ENCODE measurements at places on chromosomes 7 and 10.

DNA sequence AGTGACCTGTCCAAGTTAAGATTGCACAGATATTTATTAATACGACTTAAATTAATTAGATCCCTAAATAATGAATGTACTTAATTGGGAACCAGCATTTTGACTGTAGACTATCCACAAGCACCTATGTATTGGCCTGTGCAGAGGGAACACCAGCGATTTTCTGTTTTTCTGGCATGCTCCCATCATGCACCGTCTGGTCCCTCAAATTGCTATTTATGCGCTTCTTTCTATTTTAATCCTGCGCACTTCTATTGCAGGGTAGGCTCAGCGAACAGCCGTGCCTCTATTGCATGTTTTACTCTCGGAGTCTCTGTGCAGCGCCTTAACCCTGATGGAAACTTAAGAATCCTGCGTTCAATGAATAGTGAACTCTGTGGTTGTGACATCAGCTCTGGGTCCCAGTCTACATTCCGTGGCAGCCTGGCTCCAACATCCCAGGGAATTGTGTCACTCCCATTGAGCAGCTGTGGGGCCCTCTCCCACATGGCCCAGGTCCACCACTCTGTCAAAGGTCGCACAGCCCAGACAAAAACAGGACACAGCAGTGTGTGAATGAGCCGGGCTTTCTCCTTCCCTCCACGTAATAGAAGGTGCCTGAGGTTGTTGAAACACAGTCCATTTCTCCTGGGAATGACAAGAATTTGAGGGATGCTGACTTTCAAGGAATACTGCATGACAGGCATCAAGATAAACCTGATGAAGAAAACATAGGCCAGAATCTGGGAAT lies 239.7 kb upstream of the KLF6 start:
- DNase-seq = no peak

GRCh38 chr10:97278491-97278989 lies 13.9 kb downstream of the ARHGAP19 start:
- DNase-seq = peak; percentile 60

GRCh38 chr10:44628921-44629320 lies 244.0 kb upstream of the CXCL12 start:
- no peak for DNase-seq

GRCh38 chr7:268991-269390 lies 21.0 kb upstream of the FOXL3 start:
- no peak for DNase-seq

GRCh38 chr10:22230158-22230833 lies 12.5 kb upstream of the EBLN1 start:
- DNase-seq = peak; percentile 60

- DNase-seq = no peak
These were observed 8.3 kb downstream of the FAM20C start for GRCh38 chr7:200704-201103.

DNA sequence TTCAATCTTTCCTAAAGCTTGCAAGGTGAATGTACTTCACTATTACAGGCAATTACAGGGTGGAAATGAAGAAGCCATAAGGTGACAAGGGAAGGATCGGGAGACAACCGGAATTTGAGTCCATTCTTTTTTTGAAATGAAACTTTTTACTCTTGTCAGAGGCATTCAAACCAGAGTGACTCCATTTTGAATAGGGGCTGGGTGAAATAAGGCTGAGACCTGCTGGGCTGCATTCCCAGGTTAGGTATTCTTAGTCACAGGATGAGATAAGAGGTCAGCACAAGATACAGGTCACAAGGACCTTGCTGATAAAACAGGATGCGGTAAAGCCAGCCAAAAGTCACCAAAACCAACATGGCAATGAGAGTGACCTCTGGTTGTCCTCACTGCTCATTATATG lies 363.3 kb downstream of the TYW1 start:
- no peak for DNase-seq

DNA sequence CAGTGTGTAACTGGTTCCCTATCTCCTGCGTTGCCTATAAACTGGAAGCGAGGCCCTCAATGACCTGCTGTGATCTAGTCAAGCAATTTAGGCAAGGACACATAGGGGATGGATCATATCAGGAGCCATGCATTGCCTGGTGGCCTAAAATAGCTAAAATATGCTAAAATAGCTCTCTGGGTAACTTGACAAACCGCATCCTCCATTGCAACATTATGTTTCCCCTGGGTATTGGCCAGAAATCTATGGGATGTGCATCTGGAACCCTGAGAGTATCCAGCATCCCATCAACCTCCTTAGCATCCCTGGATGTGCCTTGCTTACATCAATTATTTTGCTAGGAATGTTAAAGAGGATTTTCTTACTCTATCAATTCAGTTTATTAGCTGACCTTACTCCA lies 91.7 kb upstream of the ADCY1 start:
- no peak for DNase-seq

DNA sequence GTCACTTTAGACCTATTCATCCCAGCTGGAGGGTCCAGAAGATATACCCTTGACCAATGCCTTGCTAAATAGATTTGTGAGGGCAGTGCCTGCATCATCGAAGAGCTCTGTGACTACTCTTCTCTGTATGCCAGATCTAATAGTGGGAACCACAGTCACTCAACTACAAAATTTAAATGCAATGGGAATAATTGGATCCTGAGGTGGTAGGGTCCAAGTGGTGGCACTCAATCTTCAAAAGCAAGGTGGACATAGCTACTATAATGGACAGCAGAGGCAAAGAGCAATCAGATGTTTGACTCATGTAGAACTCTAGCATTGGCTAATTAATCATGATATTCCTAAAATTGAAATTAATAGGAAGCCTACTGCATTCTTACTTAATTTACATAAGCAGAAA lies 554.3 kb upstream of the GRM3 start:
- no peak for DNase-seq

DNA sequence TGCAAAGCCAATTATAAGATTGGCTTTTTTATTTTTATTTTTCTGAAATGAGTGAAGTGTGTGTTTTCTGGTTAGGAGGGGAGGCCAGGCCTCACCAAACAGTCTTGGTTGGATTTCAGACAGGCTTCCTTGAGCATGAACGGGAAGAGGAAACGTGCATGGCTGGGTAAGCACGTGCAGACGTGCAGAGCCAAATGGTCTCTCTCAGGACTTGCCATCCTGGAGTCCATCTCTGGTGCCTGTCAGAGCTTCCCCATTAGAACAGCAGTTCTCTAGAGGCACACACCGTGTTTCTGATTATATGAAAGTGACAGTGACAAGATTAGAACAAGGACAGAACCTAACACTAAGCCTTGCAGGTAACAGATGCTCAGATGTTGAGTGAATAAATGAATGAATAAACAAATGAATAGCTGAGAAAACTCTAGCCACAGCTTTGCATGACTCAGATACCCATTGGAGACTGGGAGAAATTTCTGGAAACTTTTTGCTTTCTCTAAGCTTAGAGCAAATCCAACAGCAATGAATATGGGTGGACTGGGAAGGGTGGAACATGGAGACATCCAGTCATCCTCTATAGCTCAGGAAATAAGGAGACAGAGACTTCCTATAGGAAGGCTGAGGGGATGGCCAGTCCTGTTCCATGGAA lies 11.8 kb upstream of the CALD1 start:
- no peak for DNase-seq

GRCh38 chr7:148473703-148474480 lies 116.7 kb upstream of the C7orf33 start:
- no peak for DNase-seq

GRCh38 chr7:1030444-1031070 lies 13.8 kb upstream of the GPR146 start:
- DNase-seq = no peak

DNA sequence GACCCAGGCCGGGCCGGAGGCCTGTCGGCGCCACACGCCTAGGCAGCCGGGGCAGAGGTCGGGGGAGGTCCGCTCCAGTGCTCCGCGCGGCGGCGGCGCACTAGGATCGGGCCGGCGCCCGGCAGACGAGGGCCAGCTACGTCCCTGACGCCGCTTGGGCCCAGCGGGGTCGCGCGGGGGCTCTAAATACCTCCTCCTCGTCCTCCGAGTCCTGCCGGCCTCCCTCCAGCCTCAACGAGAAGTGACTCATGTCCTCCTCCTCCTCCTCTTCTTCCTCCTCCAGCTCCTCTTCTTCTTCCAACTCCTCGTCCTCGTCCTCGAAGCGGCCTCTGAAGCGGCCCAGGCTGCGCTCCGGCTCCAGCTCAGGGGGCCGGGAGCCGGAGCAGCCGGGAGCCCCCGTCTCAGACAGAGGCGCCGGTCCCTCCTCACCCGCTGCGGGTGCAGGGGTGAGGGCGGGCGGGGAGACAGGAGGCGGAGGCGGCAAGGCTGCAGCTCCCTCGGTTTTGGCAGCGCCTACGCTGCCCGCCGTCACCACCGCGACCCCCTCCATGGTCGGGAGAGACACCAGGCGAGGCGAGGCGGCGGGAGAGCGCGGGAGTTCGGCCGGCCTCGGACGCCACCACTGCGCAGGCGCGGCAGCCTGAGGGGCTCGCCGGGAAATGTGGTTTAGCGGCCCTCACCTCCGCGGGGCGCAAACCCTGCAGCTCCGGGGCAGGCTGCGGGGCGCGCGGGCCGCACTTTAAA lies at the start of gene PCGF6:
PCGF6 (minus strand) TSS at position 624 of the 744 bp plus-strand sequence; CDS start at position 550, 74 bp downstream.
- DNase-seq = peak; percentile 81

GRCh38 chr7:93535616-93536015 lies 38.9 kb downstream of the CALCR start:
- no peak for DNase-seq

GRCh38 chr7:24572393-24572996 lies 757 bp upstream of the PALS2 start:
- DNase-seq = peak; percentile 3

GRCh38 chr10:73819513-73820093 lies 8.2 kb upstream of the NDST2 start:
- DNase-seq = no peak

DNA sequence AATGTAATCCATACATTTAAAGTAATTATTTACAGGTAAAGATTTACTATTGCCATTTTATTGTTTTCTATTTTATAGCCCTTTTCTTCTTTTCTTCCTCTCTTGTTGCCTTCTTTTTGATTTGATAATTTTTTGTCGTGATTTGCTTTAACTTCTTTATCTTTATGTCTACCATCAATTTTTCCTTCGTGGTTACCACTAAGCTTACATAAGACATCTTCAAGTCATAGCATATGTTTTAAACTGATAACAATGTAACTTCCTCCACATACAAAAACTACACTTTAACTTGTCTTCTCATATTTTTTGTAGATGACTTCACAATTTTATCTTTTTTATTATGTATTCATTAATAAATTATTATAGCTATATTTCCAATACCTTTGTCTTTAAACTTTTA lies 316.6 kb downstream of the PLXDC2 start:
- DNase-seq = no peak

GRCh38 chr10:5014936-5015335 lies 11.3 kb upstream of the AKR1C2 start:
- DNase-seq = no peak

DNA sequence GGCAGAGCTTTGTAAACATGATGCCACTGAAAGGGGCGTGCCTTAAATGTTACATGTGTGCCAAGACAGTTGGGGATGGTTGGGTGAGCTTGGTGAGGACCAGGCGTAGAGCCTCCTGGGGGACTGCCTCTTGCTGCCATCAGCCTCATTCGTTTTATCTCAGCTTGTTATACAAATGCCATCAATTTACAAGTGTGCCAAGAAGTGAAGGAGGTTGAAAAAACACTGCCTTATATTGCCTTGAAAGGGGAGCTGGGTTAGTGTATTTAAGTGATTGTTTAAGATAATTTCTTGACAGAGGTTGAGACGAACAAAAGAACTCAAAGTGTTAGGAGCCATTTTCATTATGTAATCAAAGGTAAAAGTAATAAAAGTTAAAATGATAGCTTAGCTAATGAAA lies 354.7 kb downstream of the PHTF2 start:
- DNase-seq = no peak

GRCh38 chr7:70052691-70053090 lies 454.4 kb downstream of the AUTS2 start:
- DNase-seq = no peak

DNA sequence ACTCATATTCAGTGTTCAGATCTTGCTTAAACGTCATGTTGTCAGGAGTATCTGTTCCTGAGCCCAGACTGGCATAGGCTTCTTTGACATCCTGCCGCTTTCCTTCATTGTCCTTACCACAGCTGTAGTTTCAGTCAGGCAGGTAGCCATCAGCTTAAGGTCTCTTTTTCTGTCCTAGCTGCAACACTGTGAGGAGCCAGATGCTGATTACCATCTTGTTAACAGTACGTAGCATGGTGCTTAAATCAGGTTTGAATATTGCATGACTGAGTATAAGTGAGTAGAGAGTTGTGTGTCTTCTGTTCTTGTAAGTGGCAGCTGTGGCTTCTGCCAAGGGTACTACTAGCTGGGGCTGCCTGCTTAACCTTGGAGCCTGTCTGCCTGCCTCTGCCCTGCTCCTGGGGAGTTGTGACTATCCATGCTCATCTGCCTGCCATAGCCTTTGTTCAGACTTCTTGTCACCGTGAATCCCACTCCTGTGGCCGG lies 92.6 kb downstream of the MAPK8 start:
- no peak for DNase-seq

- no peak for DNase-seq
These were observed 60.0 kb upstream of the VIPR2 start for GRCh38 chr7:159204664-159205063.

- no peak for DNase-seq
These were observed 714.4 kb downstream of the GATA3 start for GRCh38 chr10:8768852-8769251.

- DNase-seq = no peak
These were observed 74.6 kb upstream of the GDF10 start for GRCh38 chr10:47225219-47225927.

DNA sequence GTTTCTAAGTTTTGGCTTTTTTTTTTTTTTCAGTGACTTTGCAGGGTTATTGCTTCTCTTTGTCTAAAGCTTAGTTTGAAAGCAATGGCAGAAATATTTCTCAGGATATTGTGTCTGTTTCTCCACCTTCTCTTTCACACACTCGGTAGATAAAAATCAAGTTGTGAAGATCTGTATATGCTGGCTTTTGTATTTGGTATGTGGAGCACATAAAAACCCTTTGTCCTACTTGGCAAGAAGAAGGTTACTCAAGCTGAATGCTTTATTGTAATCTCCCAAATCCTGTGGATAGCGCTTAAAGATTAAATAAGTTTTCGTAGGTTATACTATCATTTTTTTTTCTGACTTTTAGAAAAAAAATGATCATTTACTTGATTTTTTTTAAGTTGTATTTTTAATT lies 172.4 kb downstream of the CDCA7L start:
- DNase-seq = no peak

GRCh38 chr10:121071901-121072300 lies 220.7 kb downstream of the WDR11 start:
- DNase-seq = no peak

GRCh38 chr10:71714592-71714991 lies 5.0 kb downstream of the C10orf105 start:
- DNase-seq = no peak

- no peak for DNase-seq
These were observed 64.0 kb downstream of the DKK1 start for GRCh38 chr10:52378124-52378523.

Measured in stimulated activated naive CD4-positive, alpha-beta T cell (primary cell).